ENCODE measurements at places on chromosomes 16 and 17. TPM values are rescaled to one million over a fixed set of nuclear protein-coding genes. Genes with fewer than 3 reads are reported as not detected.

DNA sequence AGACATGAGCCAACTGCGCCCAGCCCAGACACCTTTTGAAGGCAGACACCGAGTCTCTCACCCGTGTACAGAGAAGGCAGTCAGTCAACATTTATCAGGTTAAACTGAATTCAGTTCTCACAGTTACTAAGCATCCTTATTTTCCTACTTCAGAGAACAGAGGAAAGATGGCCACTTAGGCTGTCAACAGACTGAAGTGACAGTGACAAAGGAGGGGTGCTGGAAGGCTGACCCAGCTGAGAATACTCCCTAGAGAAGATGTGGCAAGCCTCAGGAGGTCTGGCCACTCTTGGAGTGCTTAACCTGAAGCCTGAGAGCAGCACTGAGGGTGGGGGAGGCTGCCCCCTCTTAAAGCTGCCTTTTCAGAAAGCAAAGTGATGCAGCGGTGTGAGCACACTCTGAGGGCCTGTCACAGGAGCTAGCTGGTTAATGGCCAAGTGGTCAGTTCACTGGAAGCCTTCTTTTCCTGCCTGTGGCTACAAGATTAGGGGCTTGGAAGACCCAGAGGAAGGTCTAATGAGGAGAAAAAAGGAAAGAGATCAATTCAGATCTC, 51.0 kb upstream of the SREBF1 start:
- no peak for DNase-seq

The BORCS6 gene
- total RNA-seq = 6.8 TPM

GRCh38 chr17:75105126-75106080, 4.4 kb upstream of the ARMC7 start:
- no peak for DNase-seq

The BRICD5 gene
- 10.1 TPM for total RNA-seq

DNA sequence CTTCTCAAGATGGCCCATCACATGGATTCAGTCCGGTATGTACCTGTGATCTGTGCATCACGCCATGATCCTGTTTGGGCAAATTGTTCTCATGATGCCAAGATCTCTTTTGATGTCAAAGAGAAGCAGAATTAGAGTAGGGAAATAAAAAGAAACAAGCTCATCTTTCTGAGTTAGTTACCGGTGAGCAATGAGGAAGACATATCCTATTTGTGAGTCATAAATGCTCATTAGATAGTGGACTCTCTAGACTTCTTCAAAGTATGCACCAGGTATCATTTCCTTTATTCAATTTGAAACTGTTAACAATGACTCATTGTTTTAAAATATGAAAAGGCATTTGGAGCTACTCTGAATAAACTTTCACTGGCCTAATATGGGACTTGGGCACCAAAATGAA, 8.0 kb upstream of the KRTAP4-12 start:
- no peak for DNase-seq

GRCh38 chr16:80671281-80671849, 130.6 kb downstream of the DYNLRB2 start:
- peak; percentile 49 for DNase-seq
